T-helper 9 cell (primary cell): ENCODE measurements at places on chromosomes 4 and X.
A peak's percentile ranks its signal among the peaks of the same experiment; 100 is the strongest.

- DNase-seq = no peak
Observed at GRCh38 chr4:7427831-7428260, 6.9 kb downstream of the PSAPL1 start.

- no peak for DNase-seq
Observed at GRCh38 chr4:177052211-177052934, 257.3 kb upstream of the NEIL3 start.

GRCh38 chr4:86129546-86129945 lies 230.3 kb downstream of the MAPK10 start:
- no peak for DNase-seq

GRCh38 chr4:101862595-101862994 lies 72.1 kb downstream of the BANK1 start:
- no peak for DNase-seq

DNA sequence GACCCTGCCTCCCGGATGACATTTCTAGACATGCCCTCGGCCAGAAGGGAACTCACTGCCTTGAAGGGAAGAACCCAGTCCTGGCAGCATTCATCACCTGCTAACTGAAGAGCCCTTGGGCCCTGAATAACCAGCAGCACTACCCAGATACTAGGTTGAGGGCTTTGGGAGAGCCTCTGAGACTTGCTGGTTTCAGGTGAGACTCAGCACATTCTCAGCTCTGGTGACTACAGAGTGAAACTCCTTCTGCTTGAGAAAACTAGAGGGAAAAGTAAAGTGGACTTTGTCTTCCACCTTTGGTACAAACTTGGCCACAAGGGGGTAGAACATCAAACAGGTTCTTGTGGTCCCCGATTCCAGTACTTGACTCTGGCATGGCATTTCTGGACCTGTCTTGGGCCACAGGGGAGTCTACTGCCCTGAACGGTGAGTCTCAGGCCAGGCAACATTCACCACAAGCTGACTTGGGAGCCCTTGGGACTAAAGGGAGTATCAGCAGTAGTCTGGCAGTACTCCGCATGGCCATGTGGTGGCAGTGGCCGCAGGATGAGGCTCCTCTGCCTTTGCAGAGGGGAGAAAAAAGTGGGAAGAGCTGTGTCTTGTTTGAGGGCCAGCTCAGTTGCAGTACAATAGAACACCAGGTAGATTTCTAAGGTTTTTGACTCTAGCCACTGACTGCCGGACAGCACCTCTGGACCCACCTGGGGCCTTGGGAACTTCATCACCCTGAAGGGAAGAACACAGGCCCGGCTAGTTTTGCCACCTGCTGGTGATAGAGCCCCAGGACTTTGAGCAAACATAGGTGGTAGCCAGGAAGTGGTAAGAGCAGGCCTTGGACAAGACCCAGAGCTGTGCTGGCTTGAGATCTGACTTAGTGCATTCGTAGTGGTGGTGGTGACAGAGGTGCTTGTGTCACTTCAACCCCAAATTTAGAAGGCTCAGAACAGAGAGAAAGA lies 414.8 kb downstream of the OPHN1 start:
- DNase-seq = no peak

DNA sequence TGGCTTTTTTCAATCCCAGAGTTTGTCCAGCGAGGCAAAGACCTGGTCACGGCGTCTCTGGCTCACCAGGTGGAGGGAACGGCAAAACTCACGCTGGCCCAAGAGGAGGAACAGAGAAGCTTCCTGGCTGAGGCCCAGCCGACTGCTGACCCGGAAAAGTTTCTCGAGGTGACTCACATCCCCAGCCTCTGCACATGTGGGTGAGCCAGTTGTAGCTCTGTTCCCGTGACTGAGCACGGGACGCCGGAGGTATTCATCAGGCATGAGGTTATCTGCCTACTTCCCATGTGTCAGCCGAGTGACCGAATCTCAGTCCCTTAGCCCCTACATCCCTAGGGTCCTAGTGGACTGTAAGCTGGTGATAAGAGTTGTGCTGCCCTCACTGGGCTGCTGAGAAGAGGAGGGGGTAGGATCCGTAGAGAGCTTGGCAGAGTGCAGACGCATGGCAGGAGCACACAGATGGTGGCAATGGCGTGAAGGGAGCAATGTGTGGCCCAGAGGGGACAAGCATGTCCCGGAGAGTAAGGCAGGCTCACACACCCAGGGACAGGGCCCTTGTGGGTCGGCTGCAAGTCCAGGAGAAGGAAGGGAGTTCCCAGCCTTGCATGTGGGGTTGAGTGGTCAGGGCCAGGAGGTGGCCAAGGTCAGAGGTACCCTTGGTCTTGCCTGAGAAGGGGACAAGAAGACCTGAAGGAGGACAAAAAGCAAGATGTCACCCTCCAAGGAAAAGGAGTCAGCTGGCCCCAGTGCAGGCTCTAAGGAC lies 42.9 kb downstream of the EVC start:
- no peak for DNase-seq

DNA sequence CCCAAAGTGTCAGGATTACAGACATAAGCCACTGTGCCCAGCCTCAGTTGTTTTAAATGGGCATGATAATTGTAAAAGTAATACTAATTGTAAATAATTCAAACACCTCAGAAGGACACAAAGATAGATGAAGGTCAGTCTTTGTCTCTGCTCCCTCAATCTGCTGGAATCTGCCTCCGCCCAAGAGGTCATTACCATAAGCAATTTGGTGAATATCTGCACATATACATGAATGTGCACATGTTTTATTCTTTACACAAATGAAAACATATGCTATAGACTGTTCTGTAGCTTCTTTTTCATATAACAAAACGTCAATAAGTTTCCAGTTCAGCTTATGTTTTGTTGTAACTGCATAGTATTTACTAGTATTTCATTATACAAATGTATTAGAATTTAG lies 7.0 kb downstream of the STBD1 start:
- DNase-seq = no peak

- no peak for DNase-seq
Observed at GRCh38 chrX:45668686-45669443, 468.2 kb upstream of the DIPK2B start.

- peak; percentile 31 for DNase-seq
Observed at GRCh38 chr4:86935566-86935852, 698 bp downstream of the AFF1 start.

- no peak for DNase-seq
Observed at GRCh38 chrX:139758809-139759208, 50.8 kb upstream of the MCF2 start.

DNA sequence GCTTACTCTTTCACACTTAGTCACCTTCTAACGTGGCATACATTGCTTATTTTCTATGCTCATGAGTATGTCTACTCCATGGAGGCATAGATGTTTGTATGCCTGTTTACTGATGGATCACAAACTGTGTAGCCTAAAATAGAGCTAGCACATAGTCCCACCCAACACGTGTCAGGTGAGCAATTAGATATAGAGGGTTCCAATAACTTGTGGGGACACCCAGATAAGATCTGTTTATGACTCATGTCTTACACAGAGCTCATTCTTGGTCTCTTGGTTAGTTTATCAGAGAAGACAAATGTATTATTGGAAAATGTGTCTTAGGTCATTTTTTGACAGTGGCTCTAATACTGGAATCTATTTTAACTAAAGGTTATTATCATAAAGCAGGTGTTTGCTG lies 6.8 kb downstream of the ZFP42 start:
- DNase-seq = no peak

GRCh38 chr4:182564724-182565369 lies 321.6 kb downstream of the TENM3 start:
- no peak for DNase-seq

- DNase-seq = peak; percentile 26
Observed at GRCh38 chr4:83212041-83212851, 72.4 kb downstream of the COQ2 start.

DNA sequence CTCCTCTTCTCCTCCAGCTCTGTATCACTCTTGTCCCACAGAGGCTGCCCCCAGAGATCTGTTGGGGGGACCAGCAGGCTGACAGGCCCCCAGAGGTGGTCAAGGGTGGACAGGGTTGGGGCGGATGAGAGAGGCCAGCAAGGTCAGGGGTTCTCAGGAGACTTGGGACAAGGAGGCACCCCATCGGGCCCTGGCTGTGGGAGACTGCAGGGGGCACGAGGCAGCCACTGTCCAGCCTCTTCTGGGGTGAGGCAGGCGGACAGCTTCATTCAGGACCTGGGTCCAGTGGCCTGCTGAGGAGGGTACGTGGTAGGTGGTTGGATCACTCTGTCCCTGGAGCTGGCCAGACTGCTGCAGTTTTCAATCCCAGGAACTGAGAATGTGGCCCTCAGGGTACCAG lies 24.6 kb downstream of the ETDB start:
- DNase-seq = no peak

- DNase-seq = no peak
Observed at GRCh38 chr4:113394108-113394729, 344.8 kb downstream of the ANK2 start.

DNA sequence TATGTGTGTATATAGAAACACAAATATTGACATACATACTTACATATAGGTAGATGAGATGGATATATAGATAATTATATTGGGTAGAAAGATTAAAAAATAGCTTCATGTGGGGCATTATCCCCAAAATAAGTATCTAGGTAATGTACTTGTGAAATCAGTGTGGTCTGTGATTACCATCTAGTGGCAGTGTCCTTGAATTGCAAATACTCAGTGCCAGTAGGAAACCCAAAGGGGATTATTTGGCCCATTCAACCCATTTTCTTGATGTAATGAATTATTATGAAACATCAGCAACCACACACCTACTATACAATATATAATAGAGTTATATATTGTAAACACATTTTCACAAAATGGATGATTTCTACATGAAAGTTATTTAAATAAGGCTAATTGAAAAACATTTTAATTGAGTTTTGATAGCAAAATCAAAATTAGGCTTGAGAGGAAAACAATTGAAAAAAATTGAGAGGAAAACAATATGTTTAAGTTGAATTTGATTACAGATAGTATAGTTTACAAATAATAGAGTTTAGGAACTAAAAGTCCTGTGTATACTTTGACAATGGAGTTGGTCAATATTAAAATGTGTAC lies 389.4 kb downstream of the GALNTL6 start:
- DNase-seq = no peak
